ENCODE measurements at places on chromosomes 13 and 19.
A peak's percentile ranks its signal among the peaks of the same experiment; 100 is the strongest.

GRCh38 chr13:73429701-73430100, 370.9 kb downstream of the KLF5 start:
- no peak for DNase-seq

- peak; percentile 91 for DNase-seq
Measured at GRCh38 chr13:71290963-71291841, 575.8 kb downstream of the DACH1 start.

- peak; percentile 45 for DNase-seq
Measured at GRCh38 chr19:6765738-6766356, 1.4 kb downstream of the SH2D3A start.

DNA sequence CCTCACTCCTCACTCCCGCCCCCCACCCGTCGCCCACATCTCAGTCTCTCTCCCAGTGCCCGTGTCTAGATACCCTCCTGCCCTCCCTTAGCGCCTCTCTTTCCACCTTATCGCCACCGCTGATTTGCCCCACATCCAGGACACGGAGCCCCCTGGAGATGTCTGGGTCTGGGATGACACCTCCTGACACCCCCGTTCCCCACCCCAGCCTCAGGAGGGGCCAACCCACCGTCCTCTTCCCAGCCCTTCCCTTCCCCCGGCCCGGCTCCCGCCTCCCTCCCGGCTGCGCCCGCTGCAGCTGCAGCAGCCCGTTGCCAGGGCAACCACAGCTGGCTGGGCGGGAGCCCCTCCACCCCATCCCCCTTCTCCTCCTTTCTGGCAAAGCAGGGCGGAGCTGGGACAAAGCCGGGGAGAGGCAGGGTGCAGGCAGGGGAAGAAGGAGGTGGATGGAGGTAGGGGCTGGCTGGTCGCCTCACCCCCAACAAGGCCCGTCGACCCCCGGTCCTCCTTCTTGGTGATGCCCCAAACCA, 13.5 kb downstream of the DPF1 start:
- no peak for DNase-seq

DNA sequence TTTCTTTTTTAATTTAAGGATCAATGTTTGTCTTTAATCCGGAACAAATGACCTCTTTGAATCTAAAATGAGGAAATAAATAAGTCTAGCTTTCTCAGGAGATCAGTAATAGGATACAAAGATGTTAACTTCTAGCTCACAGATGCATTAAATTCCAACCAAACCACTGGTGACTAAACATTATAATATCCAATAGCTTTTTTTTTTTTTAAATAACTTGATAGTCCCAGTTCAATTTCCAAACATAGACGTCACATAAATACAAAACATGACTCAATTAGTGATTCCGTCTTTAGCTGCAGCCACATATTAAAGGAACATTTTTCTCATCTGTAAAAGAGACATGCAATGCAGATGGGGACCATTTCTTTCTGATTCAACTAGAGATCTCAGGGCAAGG, 390.5 kb upstream of the PCDH9 start:
- no peak for DNase-seq

GRCh38 chr13:106098778-106099177, 436.7 kb downstream of the EFNB2 start:
- DNase-seq: no peak

DNA sequence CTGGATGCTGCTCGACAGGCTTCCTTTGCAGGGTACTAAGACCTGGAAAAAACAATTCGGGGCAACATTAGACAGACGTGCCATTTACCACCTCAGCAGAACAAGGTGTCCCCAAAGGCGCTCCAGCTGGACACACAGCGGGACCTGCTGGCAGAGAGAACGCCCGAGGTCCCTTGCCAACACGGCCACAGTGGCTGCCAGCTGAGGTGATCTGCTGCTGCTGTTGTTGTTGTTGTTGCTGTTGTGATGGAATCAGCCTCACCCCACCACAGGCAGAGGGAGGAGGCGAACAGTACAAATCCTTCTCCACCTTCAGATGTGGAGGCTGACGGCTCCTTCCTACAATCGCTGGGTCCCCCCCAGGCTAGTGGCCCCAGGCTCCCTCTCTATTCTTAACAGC, 25.2 kb downstream of the ANKRD27 start:
- no peak for DNase-seq

- DNase-seq: no peak
Measured at GRCh38 chr19:30799865-30800755, 427.9 kb downstream of the ZNF536 start.

DNA sequence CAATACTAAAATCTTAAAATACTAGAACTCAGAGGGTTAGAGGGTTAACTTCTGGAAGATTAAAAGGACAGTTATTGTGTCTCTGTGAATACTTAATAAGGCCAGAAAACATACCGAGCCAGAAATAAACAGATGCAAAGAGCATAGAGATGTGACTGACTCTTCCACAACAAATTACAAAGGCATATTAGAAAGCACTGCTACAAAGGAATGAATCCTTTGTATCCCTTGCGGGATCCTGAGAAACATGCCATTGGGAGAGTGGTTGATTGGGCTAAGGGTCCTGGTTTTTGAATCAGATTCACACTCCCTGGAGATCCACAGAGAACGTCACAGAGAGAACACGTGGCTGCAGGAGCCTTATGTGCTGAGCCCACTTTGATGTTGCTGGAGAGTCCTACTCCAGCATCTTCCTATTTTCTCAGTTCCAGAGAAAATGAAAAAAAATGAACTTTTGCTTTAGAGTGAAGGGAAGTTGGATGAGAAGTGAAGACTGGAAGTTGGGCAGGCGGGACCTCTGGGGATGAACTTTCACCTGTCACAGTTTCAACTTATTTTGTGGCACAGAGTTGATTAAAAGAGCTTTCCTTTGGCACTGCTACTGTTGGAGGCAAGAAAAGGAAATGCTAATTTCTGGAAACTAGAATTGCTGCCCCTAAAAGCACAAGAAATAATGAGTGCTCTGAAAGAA, 309.9 kb downstream of the DCT start:
- DNase-seq: no peak

DNA sequence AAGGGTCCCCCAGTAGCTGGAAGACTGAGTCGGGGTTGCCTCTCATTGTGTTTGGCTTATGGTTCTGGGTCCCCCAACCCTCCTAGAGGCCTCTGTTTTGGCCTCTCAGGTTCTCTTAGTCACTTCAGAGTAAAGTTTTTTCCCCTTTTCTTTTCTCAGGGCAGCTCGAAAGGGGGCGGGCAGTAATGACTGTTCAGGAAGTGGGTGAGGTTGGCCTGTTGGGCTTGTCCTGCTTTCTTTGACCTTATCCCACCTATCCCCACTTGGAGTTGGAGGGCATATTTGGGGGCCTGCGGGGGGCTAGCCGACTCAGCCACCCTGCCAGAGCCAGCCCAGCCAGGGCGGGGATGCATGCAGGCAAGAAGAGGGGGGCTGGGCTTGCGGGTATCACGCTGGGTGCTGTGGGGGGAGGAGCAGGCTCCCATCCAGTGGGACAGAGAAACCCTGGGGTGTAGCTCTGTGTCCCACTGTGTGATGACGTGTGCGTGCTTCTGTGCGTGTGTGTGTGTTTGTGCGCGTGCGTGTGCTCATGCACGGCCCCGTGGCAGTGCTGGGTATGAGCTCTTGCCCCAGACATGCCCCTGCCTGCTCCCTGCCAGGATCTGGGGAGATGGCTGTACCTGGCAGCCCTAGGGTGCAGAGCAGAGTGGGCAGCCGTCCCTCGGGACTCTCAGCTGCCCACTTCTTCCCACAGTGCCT, 1.4 kb downstream of the CIC start:
- peak; percentile 88 for DNase-seq

DNA sequence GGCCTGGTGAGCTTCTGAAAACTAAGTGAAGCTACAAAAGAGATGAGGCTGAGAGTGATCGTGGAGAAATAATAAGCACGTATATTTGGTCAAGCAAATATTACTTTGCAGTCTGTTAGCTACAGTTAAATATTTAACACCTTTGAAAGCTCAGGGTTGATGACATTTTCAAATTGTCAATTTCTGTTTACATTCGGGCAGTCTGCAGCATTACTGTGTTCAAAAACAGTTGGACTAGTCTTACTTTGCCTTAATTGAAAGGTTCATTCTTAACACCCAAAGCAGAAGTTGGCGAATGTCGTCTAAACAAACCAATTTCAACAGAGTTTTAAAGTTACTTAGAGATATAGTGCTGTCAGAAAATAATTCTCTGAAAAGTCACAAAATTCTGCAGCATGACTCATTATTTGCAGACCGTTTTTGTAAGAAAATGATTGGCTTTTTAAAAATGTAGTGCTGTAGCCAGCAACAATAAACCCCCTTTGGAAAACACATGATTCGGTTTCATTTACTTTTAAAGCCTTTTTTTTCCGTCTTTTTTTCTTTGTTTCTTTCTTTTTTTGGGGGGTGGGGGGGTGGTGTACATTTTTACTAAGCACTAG, 549.0 kb downstream of the GPC6 start:
- no peak for DNase-seq

DNA sequence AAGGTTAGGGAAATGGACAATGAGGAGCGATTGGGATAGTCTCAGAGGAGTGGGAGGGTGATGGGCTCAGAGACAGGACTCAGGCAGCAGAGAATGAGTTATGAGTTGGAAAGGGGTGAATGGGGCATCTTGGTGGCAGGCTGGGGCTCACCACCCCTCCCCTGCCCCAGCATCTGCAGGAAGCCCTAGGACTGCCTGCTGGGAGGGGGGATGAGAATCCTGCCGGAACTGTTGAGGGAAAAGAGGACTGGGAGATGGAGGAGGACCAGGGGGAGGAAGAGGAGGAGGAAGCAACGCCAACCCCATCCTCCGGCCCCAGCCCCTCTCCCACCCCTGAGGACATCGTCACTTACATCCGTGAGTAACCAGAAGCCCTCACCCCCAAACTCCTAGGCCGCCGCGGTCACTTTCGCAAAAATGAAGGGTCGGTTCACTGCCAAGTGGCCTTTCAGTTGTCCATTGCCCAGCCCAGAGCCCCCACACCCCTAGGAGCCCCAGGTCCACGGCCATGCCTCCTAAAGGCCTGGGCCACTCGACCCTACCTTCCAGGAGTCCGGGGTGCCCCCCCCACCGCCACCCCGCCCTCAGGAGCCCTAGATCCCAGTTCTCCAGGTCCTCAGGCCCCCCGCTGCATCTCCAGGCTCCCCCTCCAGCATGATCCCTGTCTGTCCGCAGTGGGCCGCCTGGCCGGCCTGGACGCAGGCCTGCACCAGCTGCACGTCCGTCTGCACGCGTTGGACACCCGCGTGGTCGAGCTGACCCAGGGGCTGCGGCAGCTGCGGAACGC, 764 bp downstream of the CLEC11A start:
- no peak for DNase-seq

DNA sequence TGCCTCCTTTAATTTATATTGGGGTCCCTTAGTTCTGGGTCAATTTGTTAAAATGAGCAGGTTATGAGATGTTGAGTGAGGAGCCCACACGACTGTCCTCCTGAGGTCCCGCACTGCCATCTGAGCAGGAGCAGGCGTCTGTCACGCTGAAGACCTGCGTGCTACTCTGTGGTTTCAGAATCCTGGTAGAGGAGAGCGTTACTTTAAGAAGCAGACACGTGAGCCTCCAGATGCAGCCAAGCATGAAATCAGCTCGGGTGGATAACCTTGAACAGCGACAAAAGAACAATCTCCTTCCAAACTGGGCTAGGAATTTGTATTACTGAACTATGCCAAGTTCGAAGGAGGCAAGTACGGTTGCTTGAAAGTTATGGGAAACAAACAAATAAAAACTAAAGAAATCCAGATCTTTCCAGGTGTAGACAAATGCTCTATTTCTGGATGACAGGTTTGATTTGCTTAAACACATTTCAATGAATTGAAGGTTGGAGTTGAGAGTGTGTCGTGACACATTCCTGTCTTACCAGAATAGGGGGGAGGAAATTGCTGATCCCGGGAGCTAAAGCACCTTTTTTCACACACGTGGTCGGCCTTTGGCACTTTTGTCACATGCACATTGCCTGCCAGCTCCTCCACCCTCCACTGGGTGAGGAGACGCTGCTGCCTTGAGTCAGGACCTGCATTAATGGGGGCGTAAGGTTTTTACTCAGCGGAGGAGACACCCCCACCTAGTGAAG, 945.5 kb upstream of the SLC10A2 start:
- no peak for DNase-seq

- DNase-seq: peak; percentile 21
Measured at GRCh38 chr19:58328999-58329398, 2.2 kb downstream of the ZSCAN22 start.

GRCh38 chr13:110138010-110138699, 168.8 kb downstream of the COL4A1 start:
- peak; percentile 37 for DNase-seq

GRCh38 chr19:48837687-48838086, 1.4 kb upstream of the HSD17B14 start:
- no peak for DNase-seq

DNA sequence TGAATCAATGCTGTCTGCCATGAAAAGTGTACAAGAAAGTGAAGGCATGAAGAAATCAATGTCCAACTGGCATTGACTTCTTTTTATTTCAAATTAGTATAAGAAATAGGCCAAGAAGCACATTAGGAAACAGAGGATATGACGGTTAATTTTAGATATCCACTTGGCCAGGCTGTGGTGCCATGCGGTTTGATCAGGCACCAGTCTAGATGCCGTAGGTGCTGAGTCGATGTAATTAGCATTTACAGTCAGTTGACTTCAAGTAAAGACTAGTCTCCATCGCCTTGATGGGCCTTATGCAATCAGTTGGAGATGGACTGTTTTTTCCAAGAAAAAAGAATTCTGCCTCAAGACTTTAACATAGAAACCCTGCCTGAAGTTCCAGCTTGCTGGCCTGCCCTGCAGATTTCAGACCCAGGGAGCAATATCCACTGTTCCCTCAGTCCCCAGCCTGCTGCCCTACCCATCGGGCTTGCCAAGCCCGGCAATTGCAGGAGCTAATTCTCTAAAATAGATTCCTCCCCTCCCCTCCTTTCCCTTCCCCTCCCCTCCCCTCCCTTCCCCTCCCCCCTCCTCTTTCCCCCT, 120.5 kb upstream of the PEG3 start:
- DNase-seq: no peak

All from CD4-positive, alpha-beta T cell treated with Interleukin-17A for 1 hour (primary cell).